ENCODE measurements at places on chromosomes 2 and 18. TPM values are rescaled to one million over a fixed set of nuclear protein-coding genes. Genes with fewer than 3 reads are reported as not detected.

PLEKHM3 gene
- total RNA-seq: 16.3 TPM

TCF7L1 gene
- 8.0 TPM for total RNA-seq

ARL4C gene
- 17.2 TPM for total RNA-seq

CHPF gene
- total RNA-seq: 35.9 TPM

ADD2 gene
- total RNA-seq: 8.5 TPM

RPE gene
- total RNA-seq: 49.7 TPM

RAB6C gene
- total RNA-seq: not detected

CHRNA1 gene
- total RNA-seq: 4.2 TPM

NMS gene
- not detected for total RNA-seq

DNA sequence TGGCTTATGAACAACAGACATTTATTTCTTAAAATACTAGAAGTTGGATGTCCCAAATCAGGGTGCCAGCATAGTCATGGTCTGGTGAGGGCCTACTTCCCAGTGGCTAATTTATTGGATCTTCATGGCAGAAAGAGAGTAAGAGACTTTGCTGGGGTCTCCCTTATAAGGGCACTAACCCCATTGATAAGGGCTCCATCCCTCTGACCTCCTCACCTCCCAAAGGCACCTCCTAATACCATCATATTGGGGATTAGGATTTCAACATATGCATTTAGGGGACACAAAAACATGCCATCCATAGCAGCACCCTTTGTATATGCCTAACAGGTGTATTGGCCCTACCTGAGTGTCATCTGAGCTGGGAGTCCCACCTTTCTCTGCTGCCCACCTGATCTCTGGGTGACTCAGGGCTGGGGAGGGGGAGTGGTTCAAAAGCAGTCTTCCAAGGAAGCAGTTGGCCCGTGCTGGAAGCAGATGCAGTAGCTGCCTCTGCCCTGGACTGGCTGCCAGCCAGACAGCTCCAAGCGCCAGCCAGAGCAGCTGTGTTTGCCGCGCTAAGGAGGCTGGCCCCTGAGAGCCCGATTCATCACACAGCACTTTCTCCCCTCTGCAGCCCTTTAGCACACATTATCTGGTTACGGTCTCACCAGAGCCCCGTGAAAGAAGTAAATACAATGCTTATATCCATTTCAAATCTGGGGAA is 84.6 kb downstream of the SMAD7 start:
- peak; percentile 33 for DNase-seq

- no peak for DNase-seq
Measured at GRCh38 chr2:26666671-26667070, 25.5 kb upstream of the CIB4 start.

DNA sequence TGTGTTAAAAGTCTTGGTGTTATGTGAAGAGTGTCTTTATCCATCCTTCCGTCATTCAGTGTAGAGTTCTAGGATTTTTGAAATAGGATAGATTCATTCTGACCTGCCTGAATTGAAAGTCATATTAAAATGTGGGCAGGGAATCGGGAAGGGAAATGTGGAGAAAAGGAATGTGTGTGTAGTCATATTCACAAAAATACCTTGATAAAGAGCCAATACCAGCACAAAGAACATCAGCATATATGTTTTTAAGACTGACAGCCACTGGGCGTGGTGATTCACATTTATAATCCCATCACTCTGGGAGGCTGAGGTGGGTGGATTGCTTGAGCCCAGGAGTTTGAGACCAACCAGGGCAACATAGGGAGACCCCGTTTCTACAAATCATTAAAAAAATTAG is 188.1 kb downstream of the CAMKMT start:
- no peak for DNase-seq

- no peak for DNase-seq
Measured at GRCh38 chr2:153834662-153835061, 37.1 kb upstream of the GALNT13 start.

GRCh38 chr2:71796174-71796593 is 342.8 kb downstream of the DYSF start:
- peak; percentile 27 for DNase-seq

- DNase-seq: no peak
Measured at GRCh38 chr2:131046918-131047652, 46.2 kb downstream of the FAM168B start.

- no peak for DNase-seq
Measured at GRCh38 chr2:62320657-62321357, 124.9 kb downstream of the B3GNT2 start.

- no peak for DNase-seq
Measured at GRCh38 chr2:94762600-94762999, 108.6 kb upstream of the TEKT4 start.

GRCh38 chr18:46098616-46098933 is 479 bp upstream of the ATP5F1A start:
- DNase-seq: no peak

DNA sequence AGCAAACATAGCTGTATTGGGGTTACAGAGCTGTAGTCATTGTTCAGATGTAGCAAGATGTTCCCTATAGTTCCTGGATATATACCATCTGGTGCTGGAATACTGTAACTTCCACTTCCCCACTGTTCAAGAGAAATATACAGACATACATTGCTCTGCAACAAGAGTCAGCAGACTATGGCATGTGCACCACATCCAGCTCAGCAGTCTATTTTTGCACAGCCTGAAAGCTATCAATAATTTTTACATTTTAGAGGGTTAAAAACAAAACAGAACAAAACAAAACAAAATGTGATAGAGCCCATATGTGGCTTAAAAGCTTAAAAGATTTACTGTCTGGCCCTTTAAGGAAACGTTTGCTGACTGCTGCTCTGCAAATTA is 31.8 kb upstream of the VIT start:
- peak; percentile 40 for DNase-seq

DNA sequence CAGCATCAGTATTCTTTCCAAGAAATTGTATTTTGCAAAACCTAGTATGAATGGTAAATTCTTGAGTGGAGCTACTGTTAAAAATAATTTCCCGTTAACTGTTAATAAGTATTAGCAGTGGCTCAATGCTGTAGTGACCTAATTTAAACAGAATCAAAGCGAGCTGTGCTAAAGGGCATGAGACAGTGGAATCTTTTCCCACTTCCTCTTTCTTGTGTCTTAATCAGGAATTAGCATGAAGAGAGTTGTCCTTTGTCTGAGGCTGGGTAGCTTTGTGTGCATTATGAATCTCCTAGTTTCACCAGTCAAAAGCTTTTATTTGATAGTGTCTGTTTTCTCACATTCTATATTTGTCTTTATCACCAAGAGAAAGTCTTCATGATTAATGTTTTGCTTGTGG is 298.8 kb upstream of the GCFC2 start:
- DNase-seq: no peak

DNA sequence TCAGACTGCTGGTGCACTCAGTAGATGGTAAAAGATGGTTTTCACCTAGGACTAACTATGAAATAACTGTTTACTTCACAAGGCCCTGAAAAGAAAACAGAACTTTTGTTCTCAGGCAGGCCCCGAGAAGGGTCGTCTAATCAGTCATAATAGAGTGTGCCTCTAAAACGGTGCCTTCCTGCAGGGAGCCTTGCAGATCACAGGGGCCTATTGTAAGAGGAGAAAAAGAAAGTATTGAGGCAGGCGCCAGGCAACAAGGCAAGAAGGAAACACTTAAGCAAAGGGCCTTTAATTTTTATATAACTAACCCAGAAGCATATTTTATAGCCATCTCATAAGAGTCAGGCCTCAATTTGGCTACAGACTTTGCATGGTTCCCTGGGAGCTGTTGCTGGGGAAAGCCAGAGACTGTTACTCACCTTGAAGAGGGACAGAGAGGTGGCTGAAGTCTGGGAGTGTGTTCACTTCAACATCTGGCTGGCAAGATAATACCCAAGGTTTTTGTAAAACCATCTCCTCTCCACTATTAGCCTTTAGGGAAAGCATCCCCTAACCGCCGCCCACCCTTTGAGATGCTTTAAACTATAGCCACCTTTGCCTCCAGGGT is 117.1 kb downstream of the PRPF40A start:
- DNase-seq: no peak

- DNase-seq: no peak
Measured at GRCh38 chr2:35562488-35562887, 793.1 kb upstream of the CRIM1 start.

- DNase-seq: no peak
Measured at GRCh38 chr18:8499810-8500675, 109.2 kb upstream of the RAB12 start.
